ENCODE measurements at places on chromosomes 7 and 10.

GRCh38 chr7:127961786-127962453 lies 69.3 kb downstream of the LRRC4 start:
- no peak for DNase-seq

GRCh38 chr7:134907000-134907399 lies 79.3 kb upstream of the AGBL3 start:
- no peak for DNase-seq

- peak; percentile 20 for DNase-seq
Measured at GRCh38 chr10:51311228-51311627, 236.9 kb downstream of the PRKG1 start.

- no peak for DNase-seq
Measured at GRCh38 chr10:131746241-131746711, 154.5 kb upstream of the PPP2R2D start.

- no peak for DNase-seq
Measured at GRCh38 chr10:47256751-47257336, 43.2 kb upstream of the GDF10 start.

- no peak for DNase-seq
Measured at GRCh38 chr7:142597547-142597946, 151.7 kb upstream of the PRSS1 start.

GRCh38 chr10:26556748-26557640 lies 118.9 kb downstream of the APBB1IP start:
- peak; percentile 66 for DNase-seq

GRCh38 chr7:3119963-3120362 lies 76.3 kb upstream of the CARD11 start:
- DNase-seq, result no peak

GRCh38 chr7:77570330-77571011 lies 33.4 kb downstream of the PTPN12 start:
- DNase-seq, result peak; percentile 98

DNA sequence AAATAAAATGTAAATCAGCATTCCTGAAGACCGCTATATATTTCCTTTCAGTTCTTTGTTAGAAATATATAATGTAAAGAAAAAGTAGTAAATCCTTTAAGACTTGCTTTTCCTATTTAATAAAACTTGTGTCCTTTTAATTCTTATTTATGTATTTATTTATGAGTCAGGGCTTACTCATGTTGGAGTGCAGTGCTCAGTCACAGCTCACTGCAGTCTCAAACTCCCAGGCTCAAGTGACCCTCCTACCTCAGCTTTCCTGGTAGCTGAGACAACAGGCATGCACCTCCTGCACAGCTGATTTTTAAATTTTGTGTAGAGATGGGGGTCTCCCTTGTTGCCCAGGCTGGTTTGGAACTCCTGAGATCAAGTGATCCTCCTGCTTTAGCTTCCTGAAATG lies 724.5 kb downstream of the ANKRD7 start:
- DNase-seq, result no peak

DNA sequence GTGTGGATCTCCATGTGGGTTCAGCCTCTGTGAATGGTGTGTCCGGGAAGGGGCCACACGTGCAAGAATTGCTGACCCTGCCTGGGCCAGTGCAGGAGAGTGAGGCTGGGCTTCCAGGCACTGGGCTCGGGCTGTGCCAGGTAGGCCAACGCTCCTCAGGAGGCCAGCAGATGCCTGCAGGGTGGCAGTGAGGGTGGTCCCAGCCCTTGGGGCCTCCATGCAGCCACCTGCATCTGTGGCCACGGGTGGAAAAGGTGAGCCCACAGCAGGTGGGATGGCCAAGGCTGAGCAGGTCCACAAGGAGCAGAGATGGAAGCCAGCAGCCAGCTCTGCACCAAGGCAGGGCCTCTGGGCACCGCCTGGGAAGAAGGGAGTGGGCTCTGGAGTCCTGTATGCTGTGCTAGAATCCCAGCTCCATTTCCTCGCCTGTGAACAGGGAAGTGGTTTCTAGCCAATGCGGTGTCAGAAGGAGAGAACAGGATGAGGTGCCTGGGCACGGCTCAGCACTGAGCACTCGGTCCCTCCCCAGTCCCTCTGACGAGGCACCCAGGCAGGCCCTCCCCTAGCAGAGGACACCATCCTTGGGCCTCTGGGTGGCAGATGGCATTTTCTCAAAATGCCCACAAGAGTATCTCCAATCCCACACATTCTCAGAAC lies 31.1 kb upstream of the RET start:
- no peak for DNase-seq

DNA sequence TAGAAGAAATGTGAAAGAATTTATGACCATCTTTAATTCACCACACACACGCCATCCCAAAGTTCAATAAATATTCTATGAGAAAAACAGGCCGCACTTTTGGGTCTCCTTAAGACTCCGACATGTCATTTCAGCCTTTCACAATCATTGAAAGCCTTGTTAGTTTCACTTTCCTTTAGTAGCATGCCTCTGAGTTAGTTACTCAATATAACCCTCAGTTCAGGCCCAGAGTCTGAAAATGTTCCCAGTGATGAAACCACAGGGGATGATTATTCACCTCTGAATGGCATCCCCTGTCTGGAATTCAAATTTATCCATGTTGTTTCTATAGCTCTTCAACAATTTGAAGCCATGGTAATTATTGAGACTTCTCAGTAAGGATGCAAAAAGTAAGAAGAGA lies 278.1 kb upstream of the NRP1 start:
- DNase-seq, result no peak

DNA sequence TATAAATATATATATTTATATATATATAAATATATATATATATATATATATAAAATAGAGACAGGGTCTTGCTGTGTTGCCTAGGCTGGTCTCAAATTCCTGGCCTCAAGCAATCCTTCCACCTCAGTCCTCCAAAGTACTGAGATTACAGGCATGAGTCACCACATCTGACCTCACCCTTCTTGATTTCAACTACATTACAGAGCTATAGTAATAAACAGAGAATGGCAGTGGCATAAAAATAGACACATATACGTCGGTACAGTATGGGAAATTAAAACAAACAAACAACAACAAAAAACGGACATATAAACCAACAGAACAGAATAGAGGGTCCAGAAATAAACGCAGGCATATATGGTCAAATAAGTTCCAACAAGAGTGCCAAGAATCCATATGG lies 77.6 kb upstream of the PPP1R3A start:
- no peak for DNase-seq

GRCh38 chr10:63765126-63765525 lies 243.9 kb downstream of the REEP3 start:
- peak; percentile 35 for DNase-seq

DNA sequence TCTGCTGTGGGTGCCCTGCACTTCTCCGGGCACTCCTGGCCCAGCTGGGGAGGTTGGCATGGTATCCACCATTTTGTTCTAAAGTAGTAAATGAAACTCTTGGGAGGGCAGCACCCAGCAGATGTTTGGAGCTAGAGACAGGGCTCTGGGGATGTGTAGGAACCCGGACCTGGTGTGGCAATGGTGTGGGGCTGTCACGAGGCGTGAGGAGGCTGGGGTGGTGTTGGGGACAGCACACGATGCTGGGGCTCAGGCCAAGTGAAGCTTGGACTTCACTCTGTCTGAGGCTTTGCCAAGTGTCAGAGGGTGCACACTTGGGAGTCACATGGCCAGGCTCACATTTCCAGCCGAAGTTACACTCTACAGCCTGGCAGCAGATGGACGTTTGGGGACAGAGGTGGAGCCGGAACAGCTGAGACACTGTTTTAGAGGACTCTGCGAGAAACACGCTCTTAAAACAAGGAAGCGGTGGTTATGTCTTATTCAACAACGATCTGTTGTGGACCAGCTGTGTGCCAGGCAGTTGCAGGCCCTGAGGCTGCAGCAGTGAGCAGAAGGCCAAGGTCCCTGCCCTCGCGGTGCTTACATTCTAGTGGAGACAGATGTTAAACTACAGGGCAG lies 118.2 kb downstream of the CUX1 start:
- DNase-seq, result no peak

DNA sequence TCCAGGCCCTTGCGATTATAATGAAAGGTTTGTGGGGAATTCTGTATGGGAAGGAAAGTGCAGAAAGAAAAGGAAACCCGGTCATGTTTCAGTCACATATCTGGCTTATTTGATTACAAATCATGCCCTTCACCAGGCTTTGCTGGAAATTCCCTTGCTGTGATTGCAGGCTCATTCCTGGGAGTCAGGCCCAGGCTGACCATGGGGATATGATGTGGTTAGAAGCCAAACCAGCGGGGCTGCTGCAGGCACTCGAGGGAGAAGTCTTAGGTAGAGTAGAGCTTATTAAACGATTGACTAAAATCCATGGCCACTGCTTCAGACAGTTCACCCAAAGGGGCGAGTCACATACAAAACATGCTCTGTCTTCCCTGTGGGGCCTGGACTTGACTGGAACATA lies 16.2 kb downstream of the PKD1L1 start:
- DNase-seq, result no peak

GRCh38 chr10:10490581-10490980 lies 527.1 kb upstream of the CELF2 start:
- no peak for DNase-seq

DNA sequence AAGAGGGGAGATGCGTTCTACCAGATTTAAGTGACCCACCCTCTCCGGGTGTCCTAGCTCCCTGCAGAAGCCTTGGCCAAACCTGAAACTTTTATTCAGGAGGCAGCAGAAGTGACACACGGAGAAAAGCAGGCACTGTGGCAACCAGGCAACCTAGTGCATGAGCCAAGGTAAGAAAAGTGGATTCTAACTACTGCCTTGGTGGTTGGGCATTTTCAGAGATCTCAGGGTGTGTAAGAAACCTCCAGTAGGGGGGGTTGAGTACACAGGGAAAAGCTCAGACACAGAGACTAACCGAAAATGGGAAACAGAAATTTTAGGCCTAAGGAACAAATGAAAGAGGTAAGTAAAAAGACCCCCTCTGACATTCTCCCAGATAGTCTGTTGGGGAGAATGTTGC lies 645.7 kb downstream of the ANKRD7 start:
- DNase-seq, result no peak

DNA sequence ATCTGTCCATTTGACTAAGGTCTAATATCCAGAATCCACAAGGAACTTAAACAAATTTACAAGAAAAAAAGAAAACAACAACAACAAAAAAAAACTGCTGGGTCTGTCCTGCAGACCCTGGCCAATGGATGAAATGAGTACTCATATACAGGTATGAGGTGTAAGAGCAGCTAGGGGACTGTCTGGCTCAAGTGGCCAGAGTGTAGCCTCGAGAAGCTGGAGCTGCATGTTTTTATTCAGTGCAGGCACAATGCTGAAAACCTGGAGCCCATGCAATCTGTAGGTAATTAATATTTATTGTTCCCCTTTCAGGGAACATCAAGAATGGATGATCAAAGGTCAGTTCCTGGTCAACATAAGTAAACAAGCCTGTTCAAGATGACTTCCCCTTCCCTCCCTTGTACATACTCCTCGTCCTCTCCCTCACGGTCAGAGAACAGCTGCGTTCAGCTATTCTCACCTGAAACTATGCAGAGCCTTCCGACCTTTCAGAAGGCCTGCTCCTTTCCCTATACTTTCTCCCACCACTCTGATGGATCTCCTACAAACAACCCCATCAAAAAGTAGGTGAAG lies 15.5 kb downstream of the CYP2C19 start:
- DNase-seq, result no peak

- DNase-seq, result no peak
Measured at GRCh38 chr7:55570218-55570873, 2.0 kb downstream of the VOPP1 start.

- DNase-seq, result no peak
Measured at GRCh38 chr10:15149042-15149771, 19.3 kb downstream of the NMT2 start.

GRCh38 chr7:41030673-41031072 lies 672.2 kb downstream of the INHBA start:
- no peak for DNase-seq

DNA sequence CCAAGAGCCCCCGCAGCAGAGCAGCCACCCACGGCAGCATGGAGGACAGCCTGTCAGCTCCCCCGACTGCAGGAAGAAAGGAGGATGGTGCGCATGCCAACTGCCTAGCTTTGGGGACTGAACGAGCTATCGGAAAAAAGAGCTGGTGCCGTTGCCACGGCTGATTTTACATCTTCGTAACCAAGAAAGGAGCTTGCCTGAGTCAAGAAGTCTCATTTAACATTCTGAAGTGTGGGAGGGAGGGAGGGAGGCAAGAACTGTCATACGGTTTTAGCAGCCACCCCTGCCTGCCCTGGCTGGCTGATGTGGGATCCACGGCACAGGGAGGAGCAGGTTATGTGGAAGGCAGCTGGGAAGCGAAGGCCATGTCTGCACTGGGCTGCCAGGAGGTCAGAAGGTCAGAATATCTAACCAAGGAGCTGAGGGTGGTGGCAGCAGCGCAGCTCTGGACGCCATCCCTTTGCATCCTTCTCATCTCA lies 74.7 kb upstream of the CAMK2B start:
- no peak for DNase-seq

- no peak for DNase-seq
Measured at GRCh38 chr10:79331709-79332108, 15.6 kb upstream of the PPIF start.

GRCh38 chr7:111788286-111789047 lies 226.2 kb upstream of the IMMP2L start:
- no peak for DNase-seq

DNA sequence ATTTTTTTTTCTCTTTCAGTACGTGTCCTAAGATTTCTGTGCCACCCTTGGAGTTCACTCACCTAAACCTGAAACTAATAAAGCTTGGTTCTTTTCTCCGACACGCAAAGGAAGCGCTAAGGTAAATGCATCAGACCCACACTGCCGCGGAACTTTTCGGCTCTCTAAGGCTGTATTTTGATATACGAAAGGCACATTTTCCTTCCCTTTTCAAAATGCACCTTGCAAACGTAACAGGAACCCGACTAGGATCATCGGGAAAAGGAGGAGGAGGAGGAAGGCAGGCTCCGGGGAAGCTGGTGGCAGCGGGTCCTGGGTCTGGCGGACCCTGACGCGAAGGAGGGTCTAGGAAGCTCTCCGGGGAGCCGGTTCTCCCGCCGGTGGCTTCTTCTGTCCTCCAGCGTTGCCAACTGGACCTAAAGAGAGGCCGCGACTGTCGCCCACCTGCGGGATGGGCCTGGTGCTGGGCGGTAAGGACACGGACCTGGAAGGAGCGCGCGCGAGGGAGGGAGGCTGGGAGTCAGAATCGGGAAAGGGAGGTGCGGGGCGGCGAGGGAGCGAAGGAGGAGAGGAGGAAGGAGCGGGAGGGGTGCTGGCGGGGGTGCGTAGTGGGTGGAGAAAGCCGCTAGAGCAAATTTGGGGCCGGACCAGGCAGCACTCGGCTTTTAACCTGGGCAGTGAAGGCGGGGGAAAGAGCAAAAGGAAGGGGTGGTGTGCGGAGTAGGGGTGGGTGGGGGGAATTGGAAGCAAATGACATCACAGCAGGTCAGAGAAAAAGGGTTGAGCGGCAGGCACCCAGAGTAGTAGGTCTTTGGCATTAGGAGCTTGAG lies at the start of gene CFTR:
TSS of gene CFTR (plus strand) at position 801 of the 830 bp plus-strand sequence. CDS start 70 bp downstream, outside the sequence.
- DNase-seq, result no peak

- no peak for DNase-seq
Measured at GRCh38 chr7:4164556-4164955, 517.5 kb upstream of the FOXK1 start.

- no peak for DNase-seq
Measured at GRCh38 chr7:73899731-73900142, 38.8 kb downstream of the TMEM270 start.
